ENCODE measurements at places on chromosomes 3 and 15.

DNA sequence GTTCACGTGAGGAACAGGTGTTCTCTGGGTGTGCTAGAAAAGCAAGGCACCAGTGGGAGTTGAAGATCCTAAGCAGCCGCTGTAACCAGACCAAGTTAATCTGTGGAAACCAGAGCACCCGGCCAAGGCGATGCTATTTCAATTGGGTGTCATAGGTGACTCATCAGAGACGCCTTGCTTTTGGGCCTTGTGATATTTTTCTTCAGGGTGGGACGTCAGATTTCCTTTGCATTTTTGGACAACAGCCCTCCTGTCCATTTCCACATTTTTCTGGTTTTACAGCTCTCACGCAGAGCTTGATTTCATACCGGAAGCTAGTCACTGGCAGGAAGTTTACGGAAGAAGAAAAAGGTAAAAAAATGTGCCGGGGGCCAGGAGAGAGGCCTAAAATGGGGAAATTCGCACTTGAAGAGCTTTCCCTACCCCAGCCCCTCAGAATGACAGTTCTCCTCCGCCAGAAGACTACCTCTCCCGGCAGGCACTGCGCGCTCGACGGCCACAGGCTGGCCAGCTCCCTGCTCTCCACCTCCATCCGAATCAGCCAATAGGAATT is 471 bp upstream of the KBTBD8 start:
- no peak for DNase-seq

DNA sequence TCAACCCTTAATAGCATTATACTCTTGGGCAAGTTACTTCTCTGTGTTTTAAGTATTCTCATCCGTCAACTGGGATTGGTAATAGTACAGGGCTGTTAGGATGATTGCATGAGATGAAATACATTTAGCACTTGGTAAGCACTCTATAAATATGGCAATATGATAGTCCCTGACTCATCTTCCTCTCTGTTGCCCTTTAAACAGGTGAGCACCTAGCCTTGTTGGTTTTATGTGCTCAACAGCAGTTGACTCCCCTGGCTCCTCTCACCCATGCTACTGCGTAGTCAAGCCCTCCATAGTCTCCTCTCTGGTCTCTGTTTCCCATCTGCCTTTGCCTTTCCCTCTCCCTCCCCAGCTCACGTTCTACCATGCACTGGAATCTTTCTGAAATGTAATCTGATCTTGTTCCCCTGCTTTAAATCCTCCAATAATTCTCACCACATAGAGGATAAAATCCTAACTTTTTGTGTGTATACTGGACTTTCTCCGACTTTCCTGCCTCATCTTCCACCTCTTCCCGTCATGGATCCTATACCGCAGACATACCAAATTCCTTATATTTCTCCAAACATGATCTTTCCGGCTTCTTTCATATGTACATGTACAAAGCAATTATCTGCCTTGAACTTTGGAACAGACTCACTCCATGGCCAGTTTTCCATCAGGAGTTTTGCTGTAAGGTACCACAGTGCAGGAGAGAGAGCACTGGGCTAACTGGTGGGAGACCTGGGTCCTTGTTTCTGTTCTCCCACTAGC is 42.3 kb downstream of the FSD2 start:
- no peak for DNase-seq

GRCh38 chr15:39627451-39628143 is 46.7 kb downstream of the THBS1 start:
- DNase-seq = no peak

DNA sequence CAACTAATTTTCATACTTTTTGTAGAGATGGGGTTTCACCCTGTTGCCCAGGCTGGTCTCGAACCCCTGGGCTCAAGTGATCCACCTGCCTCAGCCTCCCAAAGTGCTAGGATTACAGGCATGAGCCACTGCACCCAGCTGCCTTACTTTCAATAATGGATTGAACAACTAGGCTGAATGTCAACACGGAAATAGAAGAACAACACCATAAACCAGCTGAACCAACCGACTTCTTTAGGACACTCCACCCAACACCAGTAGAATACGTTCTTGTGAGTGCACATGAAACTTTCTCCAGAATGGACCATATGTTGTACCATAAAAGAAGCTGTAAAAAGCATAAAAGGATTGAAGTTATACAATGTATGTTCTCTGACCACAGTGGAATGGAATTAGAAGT is 42.9 kb downstream of the GXYLT2 start:
- no peak for DNase-seq

GRCh38 chr3:133460809-133461208 is 61.0 kb downstream of the BFSP2 start:
- no peak for DNase-seq

Data from activated CD8-positive, alpha-beta memory T cell treated with anti-CD3 and anti-CD28 coated beads for 1 hour (primary cell).